ENCODE measurements at places on chromosomes 5 and 9.

GRCh38 chr9:113631871-113632665 lies 168.5 kb downstream of the RGS3 start:
- DNase-seq: no peak

GRCh38 chr5:44388321-44389089 lies 715 bp downstream of the FGF10 start:
- no peak for DNase-seq

- peak; percentile 27 for DNase-seq
Measured at GRCh38 chr5:38193015-38193581, 65.3 kb upstream of the EGFLAM start.

DNA sequence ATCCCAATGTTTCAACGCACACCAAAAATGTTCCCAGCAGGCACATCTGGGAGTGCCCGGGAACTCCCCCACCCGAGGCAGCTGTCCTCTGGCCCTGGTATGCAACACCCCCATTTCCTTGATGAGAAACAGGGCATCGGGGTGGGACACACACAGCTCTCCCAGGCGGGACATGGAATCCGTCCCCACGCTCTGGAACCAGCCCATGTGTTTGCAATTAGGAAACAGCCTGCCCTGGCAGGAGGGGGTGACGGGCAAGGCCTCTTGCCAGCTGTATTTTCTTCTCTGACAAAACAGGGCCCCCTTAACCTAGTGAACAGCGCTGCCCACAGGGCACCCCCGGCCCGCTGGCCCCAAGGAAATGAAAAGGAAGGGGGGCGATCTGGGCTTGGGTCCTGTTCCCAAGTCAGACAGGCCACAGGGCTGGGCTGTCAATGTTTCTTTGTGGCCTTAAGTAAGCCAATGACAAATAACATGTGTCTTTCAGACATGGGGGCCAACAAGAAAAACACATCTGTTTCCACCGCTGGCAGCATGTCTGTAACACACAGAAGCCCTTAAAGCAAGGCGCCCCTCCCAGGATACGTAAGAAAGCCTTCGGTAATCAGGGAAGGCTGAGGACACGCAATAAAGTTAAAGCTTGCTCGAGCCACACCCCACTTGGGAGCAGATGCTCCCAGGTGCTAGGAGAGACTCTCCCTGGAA lies 125.3 kb downstream of the ROR2 start:
- DNase-seq: no peak

- no peak for DNase-seq
Measured at GRCh38 chr9:4822057-4822456, 29.3 kb downstream of the RCL1 start.

GRCh38 chr5:141050622-141051520 lies at the start of gene PCDHB1:
Gene PCDHB1, plus strand, starts transcription at chr5:141051374. Its CDS starts 97 bp downstream, at chr5:141051471.
- no peak for DNase-seq

DNA sequence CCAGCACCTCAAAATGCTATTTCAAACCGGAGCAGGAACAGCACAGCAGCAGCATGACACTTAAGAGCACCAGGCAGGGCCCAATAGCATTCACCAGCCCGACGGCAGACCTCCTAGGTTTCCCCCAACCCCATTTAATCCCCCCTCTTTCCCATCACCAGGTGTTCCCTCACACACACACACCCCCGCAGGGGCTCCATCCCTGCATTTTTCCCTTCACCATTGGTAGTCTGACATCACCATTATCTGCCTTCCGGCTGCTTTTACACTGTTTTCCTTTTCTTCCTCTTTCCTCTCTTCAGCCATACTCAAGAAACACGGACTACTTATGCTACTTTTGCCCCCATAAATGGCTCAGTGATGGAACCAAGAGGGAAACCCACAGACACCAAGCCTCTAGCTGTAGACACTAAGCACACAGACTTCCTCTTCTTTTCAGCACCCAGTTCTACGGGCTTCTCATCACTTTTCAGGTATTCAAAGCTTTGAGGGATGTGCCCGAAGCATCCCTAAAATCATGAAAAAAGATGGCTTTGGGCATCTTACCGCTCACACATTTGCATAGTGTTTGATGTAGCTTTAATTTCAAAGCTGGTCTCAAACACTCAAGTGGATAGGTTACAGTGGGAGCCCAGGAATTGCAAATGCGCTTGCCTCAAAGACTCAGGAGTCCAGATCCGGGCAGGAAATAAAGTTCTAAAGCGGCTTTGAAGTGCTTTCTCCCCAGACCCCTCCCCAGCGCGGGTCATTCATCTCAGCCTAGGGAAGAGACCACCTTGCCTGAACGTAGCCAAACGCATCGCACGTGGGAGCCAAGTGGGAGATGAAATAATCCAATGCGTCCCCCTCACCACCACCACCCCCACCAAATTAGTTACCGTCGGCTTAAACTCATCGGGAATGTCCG lies 141.5 kb downstream of the TSSK1B start:
- DNase-seq: no peak

DNA sequence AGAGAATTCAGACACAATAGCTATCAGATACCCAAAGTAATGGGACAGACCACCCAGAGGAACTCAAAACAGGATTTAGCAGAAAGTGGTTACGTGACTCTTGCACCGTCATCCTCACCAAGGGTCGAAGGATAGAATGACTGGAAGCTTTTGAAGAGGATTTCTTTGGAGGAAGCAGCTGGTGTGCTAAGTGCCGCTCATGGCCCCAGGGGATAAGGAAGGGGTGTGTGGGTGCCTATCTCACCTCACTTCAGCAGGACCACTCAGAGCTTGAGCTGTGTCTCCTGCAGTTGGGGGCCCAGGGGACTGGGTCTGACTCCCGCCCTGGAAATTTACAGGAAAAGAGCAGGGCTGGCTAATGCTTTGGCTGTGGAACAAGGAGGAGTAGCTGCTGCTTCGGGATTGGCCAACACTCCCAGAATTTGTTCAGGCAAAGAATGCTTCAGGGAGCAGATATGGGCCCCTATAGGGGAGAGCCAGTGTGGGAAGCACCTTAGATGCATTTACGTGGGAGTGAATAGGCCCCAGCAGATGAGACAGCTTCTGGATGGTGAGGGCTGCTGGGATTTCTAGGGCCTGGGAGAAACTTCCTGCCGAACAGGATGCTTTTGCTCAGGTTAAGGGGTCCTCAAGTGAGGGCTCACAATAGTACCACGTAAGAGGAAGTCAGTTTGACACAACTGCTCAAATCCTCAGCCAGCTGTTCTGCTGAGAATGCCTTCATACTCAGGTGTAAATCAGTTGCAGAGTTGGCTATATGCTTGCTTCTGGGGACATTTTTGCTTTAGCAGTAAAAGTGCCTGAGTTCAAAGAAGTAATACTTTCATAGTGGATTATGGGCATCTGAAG lies 29.1 kb upstream of the TOMM5 start:
- DNase-seq: no peak

GRCh38 chr5:152424501-152424900 lies 19.4 kb upstream of the NMUR2 start:
- DNase-seq: no peak

DNA sequence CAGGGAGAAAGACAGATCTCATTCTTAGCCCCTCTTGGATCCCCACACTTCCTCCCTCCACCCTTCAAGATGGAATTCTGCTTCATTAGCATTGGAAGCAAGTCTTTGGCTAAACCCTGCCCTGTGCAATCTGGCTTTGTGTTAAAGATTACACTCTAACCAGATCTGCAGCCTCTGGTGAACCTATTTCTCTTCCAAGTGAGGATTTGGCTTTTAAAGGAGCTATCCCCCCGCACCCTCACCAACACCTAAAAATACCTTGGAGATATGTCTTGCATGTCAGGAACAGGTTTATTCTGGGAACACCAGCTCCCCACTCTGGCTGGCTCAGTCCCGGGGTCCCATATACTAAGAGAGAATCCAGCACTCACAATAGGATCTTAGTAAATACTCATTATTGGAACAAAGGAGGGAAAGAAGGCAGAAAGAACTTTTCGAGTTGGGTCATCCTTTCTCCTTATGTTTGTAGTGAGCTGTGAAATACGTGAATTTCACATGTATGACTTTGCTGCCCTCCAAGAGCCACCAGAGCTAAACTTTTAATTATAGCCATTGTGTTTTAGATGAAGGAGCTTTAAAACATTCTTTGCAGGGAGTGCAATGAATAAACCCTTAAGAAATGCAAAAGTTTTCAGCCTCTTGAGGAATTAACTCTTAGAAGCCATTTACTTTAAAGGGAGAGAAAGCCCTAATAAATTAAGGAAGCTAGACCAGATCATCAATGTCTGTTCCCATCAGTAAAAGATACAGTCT lies 53.7 kb upstream of the HRH2 start:
- no peak for DNase-seq
